ENCODE measurements at places on chromosomes 5 and 9. TPM values are rescaled to one million over a fixed set of nuclear protein-coding genes. Genes with fewer than 3 reads are reported as not detected.
A peak's percentile ranks its signal among the peaks of the same experiment; 100 is the strongest.

DNA sequence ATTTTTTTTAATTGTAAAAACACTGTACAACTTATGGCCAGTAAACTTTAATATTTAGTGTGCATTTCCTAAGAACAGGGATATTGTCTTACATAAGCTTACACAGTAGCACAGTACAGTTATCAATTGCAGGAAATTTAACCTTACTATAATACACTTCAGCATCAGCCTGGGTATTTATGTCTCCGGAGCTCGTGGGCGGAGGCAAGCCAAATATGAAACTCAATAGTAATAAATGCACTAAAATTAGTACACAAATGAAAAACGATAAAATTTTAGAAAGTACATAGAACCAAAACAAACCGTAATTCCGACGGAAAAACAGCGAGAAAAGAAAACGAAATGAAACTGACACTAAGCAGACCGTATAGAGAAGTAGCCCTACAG lies 91.2 kb downstream of the ANXA2R start:
- no peak for DNase-seq

DNA sequence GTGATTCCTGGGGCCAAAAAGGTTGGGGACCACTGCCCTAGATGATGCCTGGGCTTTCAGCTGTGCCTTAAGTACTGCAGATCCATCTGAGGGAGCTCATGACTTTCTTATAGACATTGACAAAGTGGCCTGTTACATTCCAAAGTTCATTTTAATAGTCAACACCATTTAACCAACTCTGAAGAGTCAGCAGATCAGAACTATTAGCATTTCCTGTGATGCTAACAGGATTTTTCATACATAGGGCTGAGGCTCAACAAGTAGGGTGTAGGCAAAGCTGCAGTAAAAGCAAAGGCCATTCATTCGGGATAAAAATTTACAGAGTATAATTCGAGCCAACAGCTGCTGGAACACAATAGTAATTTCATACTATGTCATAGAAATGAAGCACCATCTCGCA lies 105.4 kb downstream of the LPAR1 start:
- DNase-seq = no peak

DNA sequence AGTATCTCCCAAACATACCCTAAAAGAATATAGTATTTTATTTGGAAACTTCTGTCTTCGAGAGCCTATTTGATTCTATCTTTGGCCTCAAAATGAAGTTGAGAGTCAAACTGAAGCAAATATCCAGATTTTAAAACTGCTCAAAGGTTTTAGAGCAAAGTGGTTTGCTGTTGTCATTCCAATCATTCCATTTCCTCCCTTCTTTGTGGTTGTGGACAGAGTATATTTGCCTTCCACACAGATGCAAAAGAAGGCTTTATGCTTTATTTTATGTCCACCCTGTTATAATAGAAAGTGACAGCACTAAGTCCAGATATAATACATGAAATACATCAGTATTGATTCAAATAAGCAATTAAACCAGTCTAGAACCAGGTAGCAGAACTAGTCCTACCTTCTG lies 12.4 kb downstream of the GZMK start:
- DNase-seq = no peak

The GNA14 gene
- 17.6 TPM for total RNA-seq

DNA sequence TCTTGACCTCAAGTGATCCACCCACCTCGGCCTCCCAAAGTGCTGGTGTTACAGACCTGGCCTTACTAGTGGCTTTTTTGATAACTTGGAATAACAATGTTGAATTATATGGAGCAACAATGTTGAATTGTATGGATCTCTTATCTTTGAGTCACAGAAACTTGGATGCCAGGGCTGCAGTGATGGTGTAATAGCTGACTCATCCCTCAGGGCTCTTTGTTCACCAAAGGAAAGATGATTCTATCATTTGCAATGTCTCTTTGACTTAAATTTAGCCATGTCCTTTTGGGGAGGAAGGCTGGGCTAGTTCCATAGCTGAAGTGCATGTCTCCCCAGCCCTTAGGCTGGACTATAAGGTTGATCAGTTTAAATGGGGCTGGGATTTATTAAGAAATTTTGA lies 172.3 kb downstream of the PDZD2 start:
- no peak for DNase-seq

DNA sequence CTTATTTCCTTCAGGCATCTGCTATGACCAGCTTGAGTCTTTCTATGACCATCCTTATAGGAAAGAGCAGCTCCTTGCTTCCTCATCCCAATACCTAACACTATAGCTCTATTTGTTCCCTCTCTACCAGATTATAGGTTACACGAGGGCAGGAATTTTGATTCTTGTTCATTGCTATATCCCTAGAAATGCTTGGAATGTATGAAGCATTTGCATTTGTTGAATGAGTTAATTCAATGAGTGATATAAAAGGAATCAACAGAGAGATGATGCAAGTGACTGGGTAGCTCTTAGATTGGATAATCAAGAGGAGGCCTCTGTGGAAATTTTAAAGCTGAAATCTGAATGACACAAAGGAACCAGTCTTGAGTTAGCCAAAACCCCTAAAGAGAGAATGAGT lies 13.9 kb downstream of the ZCCHC9 start:
- DNase-seq = no peak

DNA sequence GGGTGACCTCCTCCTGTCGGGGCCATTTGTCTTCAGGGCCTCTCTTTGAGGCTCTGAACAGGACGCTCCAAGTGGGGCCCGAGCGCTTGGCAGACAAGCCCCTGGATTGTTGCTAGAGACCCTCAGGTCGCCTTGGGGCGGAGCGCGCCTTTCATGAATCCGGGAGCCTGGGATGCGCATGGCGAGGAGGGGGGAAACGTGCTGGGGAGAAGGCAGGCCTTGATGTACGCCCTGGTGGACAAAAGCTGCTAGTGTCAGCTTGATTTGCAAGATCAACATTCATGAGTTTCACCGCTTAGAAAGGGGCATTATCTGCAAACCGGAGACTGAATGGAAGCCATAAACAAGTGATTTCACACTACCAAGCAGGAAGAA lies 226.3 kb downstream of the SMARCA2 start:
- DNase-seq = peak; percentile 51

GRCh38 chr5:121741156-121741555 lies 110.5 kb upstream of the FTMT start:
- no peak for DNase-seq

- DNase-seq = no peak
Measured at GRCh38 chr5:160198146-160198545, 31.2 kb upstream of the FABP6 start.

DNA sequence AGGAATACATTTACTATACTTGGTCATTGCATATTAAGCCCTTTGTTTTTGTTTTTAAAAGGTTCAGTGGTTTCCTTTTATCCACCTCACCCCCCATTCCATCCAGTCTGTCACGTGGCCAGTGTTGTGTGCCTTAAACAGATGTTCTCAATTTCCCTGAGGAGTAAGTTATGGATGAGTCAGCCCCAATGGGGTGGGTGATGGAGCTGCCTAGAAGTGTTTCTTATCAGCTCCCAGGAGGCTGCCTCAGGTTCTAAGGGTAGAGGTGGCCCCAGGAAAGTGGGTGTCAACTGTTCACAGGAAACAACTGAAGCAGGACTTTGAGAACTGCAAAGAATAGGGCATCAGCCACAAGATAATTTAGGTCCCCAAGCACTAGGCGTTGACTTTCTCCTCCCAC lies 41.1 kb downstream of the ACTBL2 start:
- DNase-seq = no peak

- no peak for DNase-seq
Measured at GRCh38 chr5:101024299-101024698, 121.2 kb upstream of the ST8SIA4 start.

- DNase-seq = no peak
Measured at GRCh38 chr9:70607329-70607728, 192.9 kb upstream of the KLF9 start.

- no peak for DNase-seq
Measured at GRCh38 chr9:120570296-120570695, 9.7 kb downstream of the CDK5RAP2 start.

DNA sequence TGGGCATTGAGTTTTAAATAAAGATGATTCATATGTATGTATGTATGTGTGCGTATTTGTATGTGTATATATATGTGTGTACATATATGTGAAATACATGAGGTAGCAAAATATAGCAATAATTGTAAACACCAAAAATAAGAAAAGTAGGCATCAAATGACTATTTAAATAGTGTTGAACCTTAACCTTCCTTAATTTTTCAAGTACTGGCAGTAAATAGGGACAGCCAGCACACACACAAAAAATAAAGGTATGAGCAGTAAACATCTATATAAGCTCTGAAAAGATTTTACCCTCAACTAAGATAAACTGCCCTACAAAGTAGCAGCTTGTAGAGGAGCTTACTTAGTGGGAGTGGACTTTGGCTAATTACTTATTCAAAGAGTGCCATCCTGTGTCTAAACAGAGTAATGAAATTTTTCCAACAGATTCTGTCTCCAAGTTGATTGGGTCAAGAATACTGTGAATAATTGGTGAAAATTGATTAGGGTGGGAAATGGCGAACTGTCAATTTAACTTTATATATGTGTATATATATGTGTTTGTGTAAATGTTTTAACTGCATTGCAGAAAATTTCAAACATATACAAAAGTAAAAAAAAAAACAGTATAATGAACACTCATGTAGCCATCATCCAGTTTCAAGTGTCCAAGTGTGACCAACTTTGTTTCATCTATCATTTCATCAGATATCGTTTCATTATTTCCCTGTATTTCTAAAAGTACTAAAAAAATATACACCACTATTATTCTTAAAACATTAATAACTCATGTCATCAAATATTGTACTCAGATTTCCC lies 2.0 kb upstream of the ADAMTS6 start:
- peak; percentile 39 for DNase-seq

- no peak for DNase-seq
Measured at GRCh38 chr9:19160085-19160484, 32.8 kb upstream of the PLIN2 start.

GRCh38 chr5:95664204-95664786 lies 17.7 kb downstream of the RFESD start:
- no peak for DNase-seq

GRCh38 chr5:122471752-122472061 lies 159.7 kb downstream of the SNCAIP start:
- no peak for DNase-seq

The PCDHB11 gene
- total RNA-seq = 7.3 TPM

DNA sequence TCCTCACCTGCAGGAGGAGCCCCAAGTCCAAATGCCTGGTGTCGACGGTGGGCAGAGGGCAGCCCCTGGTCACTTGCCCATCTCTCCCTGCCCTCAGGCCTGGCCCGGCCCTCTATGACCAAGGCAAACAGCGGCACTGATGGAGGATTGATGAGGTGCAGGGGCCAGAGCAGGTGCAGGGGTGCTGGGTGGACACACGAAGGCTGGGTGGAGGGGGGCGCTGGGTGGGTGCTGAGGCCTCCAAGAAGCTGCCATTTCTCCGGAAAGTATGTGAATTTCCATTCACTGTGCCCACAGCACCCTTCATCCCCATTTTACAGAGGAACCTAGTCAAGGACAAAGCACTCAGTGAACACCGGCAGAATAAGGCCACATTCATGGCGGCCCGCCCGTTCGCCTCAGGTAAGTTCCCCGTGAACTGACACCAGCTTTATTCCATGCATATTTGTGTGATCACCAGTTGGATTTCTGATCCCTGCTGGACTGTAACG lies 143.8 kb upstream of the PPP1R26 start:
- DNase-seq = no peak

GRCh38 chr5:73740274-73740790 lies 114.3 kb downstream of the ARHGEF28 start:
- no peak for DNase-seq

The NEURL1B gene
- 52.4 TPM for total RNA-seq

The TCF7 gene
- 1.1 TPM for total RNA-seq

GRCh38 chr5:25892211-25892610 lies 1146.2 kb downstream of the CDH9 start:
- DNase-seq = no peak

The PLCXD3 gene
- 0.42 TPM for total RNA-seq

DNA sequence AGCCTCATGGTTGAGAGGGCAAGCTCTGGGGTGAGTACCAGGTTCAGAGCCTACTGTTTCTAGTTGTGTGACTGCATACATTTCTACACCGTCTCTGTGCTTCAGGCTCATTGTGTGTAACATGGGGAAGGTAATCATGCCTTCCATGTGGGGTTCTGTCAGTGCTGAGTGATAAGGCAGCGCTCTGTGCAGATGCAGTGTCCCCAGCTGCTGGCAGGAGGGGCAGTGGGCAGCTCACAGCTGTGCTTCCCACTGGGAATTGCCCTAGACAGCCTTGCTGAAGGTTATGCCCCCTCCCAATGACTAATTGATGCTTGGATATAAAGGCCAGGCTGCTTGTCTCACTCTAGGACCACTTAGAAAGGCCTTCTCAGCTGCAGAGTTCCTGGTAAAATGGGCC lies 121.8 kb upstream of the SAP30L start:
- no peak for DNase-seq

Data from urinary bladder (tissue), 4 donors.